Memory B cell (primary cell): ENCODE measurements at places on chromosomes 4 and X.

- DNase-seq, result no peak
Observed at GRCh38 chrX:130563476-130563875, 161.7 kb downstream of the RBMX2 start.

- DNase-seq, result no peak
Observed at GRCh38 chr4:4862665-4863482, 3.4 kb downstream of the MSX1 start.

DNA sequence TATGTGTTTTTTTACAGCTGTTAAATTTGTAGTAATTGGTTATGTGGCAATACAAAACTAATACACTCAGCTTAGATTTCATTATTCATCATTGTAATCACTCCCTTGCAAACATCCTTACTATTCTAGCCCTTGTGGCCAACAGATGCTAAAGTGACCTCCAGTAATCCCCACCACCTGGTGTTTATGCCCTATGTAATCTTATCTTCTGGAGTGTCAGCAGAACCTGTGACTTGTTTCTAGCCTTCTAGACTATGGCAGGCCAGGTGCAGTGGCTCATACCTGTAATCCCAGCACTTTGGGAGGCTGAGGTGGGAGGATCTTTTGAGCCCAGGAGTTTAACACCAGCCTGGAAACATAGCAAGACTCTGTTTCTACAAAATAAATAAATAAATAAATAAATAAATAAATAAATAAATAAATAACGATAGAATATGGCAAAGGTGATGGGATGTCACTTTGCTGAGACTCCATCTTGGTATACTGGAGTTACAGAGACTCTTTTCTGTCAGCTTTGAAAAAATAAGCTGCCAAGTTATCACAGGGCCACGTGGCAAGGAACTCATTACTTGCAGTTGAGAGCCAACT, 12.3 kb upstream of the TSR2 start:
- no peak for DNase-seq

DNA sequence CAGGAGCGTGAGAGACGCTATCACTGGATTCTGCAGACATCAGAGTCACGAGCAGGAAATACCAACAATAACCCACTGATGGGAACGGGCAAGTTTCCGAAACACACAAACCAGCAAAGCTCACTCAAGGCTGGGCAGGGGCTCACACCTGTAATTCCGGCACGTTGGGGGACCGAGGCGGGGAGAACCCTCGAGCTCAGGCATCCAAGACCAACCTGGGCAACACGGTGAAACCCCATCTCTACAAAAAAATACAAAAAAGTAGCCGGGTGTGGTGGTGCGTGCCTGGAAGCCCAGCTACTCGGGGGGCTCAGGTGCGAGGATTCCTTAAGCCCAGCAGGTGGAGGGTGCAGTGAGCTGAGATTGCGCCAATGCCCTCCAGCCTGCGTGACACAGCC, 17.2 kb upstream of the GTPBP6 start:
- no peak for DNase-seq

DNA sequence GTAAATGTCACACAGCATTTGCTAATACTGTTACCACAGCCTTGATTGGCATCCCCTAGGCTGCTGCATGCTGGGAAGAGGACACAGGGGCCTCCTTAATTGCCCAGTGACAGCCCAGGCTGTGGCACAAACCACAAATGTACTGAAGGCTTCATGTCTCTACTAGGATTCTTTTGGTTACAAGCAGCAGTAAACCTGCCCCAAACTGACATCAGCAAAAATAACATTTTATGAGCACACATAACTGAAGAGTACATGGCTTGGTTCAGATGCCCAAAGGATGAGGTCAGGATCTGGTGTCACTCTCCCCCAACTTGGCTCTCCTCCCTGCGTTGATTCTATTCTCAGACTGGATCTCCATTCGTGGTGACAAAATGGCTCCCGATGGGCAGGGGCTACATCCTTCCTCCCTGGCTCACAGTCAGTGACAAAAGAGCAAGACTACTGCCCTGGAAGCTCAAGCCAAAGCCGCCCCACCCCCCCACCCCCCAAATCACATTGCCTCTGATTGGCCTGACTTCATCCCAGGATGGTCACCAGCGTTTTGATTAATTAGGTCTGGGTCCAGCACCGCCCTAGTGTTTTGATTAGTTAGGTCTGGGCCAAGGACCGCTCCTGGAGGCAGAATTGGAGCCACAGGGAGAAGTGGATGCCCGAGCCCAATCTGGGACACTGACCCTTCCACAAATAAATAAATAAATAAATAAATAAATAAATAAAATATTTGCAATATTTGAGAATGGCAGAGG, 180.5 kb upstream of the RBPJ start:
- DNase-seq, result no peak

DNA sequence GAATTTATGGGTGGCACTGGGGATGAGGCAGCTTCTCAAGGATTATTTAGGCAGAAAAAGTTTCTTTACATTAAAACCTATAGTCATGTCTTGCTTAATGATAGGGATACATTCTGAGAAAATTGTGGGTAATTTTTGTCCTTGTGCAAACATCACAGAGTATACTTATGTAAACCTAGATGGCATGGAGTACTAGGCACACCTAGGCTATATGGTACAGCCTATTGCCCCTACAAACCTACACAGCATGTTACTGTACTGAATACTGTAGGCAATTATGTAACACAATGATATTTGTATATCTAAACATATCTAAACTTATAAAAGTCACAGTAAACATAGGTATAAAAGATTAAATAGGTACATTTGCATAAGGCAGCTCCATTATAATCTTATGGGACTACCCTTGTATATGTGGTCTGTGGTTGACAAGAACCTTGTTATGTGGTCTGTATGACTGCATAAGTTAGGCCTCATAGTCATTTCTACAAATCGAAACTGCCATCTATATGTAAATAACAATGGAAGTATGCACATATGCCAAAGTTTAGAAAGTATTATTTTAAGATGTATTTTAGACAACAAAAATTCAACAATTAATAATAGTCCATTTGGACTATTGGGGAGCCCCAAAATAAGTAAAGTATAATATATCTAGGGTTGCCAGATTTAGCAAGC, 87.3 kb downstream of the CFAP299 start:
- no peak for DNase-seq

DNA sequence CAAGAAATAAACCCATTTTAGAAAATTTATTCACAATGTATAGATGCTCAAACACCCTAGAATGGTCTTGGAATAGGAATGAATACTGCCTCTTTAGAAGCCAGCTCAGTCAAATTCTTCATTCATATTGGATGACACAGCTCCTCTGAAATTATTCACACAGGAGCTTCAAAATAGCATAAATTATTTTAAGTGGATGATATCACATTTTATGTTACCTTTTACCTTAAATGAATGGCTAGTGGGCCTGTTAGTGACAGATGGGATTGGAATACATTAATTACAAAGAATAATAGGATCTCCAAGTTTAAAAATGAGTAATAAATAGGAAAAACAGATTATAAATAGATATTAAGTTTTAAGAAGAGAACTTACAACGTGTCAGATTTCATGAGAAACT, 184.4 kb downstream of the GABRB1 start:
- no peak for DNase-seq
